Chondrocyte (in vitro differentiated cells): ENCODE measurements at places on chromosomes 7 and 10. TPM values are rescaled to one million over a fixed set of nuclear protein-coding genes. Genes with fewer than 3 reads are reported as not detected.

GRCh38 chr7:954330-955238, at the start of gene ADAP1:
TSS of gene ADAP1 (minus strand) at chr7:954680. CDS start at chr7:954477, 203 bp downstream.
- H3K4me3 ChIP-seq, result peak within 1 kb of the TSS; percentile 60
- DNase-seq, result peak; percentile 83
- no peaks in the 10 kb centered on the region for H3K36me3 ChIP-seq
- peak within 1 kb of the TSS; percentile 41 for H3K27ac ChIP-seq

- H3K27ac ChIP-seq, result no peak overlapping the region
- no peaks in the 10 kb centered on the region for H3K36me3 ChIP-seq
- no peak overlapping the region for H3K4me3 ChIP-seq
Measured at GRCh38 chr10:46545861-46546590, 10.4 kb downstream of the GPRIN2 start.

GRCh38 chr10:118851062-118852035, 96.6 kb upstream of the CACUL1 start:
- H3K27ac ChIP-seq, result no peak overlapping the region
- no peak overlapping the region for H3K4me3 ChIP-seq
- H3K36me3 ChIP-seq, result no peaks in the 10 kb centered on the region

- peak overlapping the region; percentile 99 for H3K27ac ChIP-seq
- peaks cover 2% of the 10 kb centered on the region for H3K36me3 ChIP-seq
Measured at GRCh38 chr10:119597405-119598186, 832 bp upstream of the TIAL1 start.

- H3K36me3 ChIP-seq, result peaks cover 1% of the 10 kb centered on the region
- H3K27me3 ChIP-seq, result peaks cover 4% of the 10 kb centered on the region
- H3K4me3 ChIP-seq, result no peak overlapping the region
- no peaks in the 10 kb centered on the region for H3K4me1 ChIP-seq
Measured at GRCh38 chr7:158358926-158359645, 228.5 kb downstream of the PTPRN2 start.

DNA sequence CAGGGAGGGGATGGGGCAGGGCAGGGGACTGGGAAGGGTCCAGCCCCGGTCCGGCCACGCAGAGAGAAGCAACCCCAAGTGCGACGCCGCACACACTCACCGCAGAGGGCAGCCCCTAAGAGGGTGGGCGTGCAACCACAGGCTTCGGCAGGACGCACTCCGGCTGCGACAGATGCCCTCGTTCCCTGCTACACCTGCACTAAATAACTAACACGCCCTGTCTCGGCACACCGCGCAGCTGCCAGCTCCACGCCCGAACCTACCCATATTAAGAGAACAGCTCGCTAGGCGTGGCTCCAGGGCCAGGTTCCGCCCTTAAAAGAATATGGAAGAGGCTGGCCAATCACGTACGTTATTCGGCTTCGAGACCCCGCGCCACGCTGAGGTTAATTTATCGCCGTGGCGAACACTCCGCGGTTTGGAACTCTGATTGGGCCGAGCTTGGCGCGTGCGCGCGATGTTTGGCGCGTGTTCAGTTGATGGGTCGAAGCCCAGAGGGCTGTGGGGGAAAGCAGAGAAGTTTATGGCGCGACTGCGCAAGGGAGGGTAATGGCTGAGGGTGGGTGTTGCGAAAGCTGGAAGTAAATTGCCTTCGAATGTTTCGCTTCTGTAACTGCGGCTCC, 91.1 kb downstream of the OR13A1 start:
- DNase-seq, result no peak
- no peak overlapping the region for H3K4me3 ChIP-seq
- H3K4me1 ChIP-seq, result no peaks in the 10 kb centered on the region

GRCh38 chr10:124149189-124150042, 56.0 kb upstream of the CHST15 start:
- H3K27me3 ChIP-seq, result no peaks in the 10 kb centered on the region
- H3K4me1 ChIP-seq, result peaks cover 24% of the 10 kb centered on the region
- H3K4me3 ChIP-seq, result no peak overlapping the region
- no peak overlapping the region for H3K27ac ChIP-seq
- H3K36me3 ChIP-seq, result no peaks in the 10 kb centered on the region

PPP1R17 gene
- not detected in 3 replicates for total RNA-seq

DNA sequence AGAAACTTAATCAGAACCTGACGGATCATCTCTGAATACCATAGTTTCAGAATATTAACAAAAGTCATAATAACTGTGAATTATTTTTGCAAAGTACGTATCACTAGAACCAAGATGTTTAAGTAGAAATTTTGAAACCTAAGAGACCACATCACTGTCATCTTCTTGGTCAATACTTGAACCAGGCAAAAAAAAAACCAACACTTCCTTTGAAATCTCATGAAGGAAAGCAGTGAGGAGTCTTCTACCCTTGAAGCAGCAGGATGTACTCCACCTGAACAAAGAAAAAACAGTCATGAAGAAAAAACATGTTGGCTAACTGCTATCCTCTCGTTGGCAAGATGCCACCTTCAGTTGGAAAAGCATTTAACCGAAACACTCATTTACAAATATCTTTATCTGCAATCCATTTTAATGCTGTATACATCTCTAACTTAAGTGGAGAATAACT, 82.4 kb downstream of the SRPK2 start:
- H3K36me3 ChIP-seq, result no peaks in the 10 kb centered on the region
- H3K4me1 ChIP-seq, result peaks cover 42% of the 10 kb centered on the region
- H3K27ac ChIP-seq, result no peak overlapping the region
- H3K4me3 ChIP-seq, result no peak overlapping the region

GRCh38 chr10:92792661-92793060, 55.7 kb upstream of the EXOC6 start:
- H3K27ac ChIP-seq, result no peak overlapping the region
- no peaks in the 10 kb centered on the region for H3K4me1 ChIP-seq
- H3K4me3 ChIP-seq, result no peak overlapping the region
- peaks cover 3% of the 10 kb centered on the region for H3K36me3 ChIP-seq

DNA sequence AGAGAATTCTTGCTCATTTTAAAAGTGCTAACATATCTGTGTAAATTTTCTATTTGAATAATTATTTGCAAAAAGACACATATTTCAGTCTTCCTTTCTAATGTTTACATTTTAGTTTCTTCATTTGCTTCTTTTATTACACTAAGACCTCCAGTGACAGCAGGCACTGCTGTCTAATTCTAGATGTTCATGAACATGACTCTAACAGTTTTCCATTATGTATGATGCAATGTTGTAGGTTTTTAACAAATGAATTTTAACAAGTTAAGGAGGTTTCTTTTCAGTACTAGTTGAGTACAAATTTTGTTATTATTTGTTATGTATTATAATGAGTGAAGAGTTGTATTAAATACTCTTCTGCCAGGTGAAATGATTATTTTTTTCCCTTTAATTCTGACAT, 83.6 kb downstream of the GRB10 start:
- H3K27me3 ChIP-seq, result no peaks in the 10 kb centered on the region
- peaks cover 26% of the 10 kb centered on the region for H3K4me1 ChIP-seq
- peak overlapping the region; percentile 8 for H3K27ac ChIP-seq
- no peak for DNase-seq
- H3K4me3 ChIP-seq, result no peak overlapping the region

- no peak for DNase-seq
- H3K4me3 ChIP-seq, result no peak overlapping the region
Measured at GRCh38 chr7:51702673-51703072, 386.1 kb upstream of the COBL start.

AKR1C1 gene
- 1.3 to 1.8 TPM (median 1.7 TPM) in 3 replicates for total RNA-seq

GRCh38 chr7:151104411-151105235, 18.3 kb downstream of the AGAP3 start:
- H3K27ac ChIP-seq, result peak overlapping the region; percentile 89
- no peak for DNase-seq
- H3K4me3 ChIP-seq, result peak overlapping the region; percentile 33

TEX36 gene
- not detected in 3 replicates for total RNA-seq

DNA sequence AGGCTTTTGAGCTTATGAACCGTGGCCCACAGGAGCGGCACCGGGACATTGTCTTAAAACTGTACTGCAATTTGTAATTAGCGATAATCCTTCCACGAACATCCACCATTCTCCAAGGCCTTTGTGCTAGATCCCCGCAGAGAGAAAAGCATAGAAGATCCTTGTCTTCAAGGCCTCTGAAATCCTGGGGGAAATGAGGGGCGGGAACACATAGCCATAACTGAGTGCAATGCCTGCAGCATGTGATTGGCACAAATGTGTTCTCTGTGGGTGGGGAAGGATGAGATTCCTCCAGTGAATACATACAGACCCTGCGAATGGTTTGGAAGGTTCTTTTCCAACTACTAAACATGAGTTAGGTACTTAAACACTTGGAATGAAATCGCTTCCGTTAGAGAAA, 25.9 kb upstream of the PROSER2 start:
- no peak overlapping the region for H3K27ac ChIP-seq
- no peak overlapping the region for H3K4me3 ChIP-seq
- H3K27me3 ChIP-seq, result no peaks in the 10 kb centered on the region
- no peaks in the 10 kb centered on the region for H3K36me3 ChIP-seq
- H3K4me1 ChIP-seq, result peaks cover 25% of the 10 kb centered on the region

SPDYE9 gene
- total RNA-seq, result not detected in 3 replicates

- H3K27ac ChIP-seq, result no peak overlapping the region
- DNase-seq, result no peak
- no peak overlapping the region for H3K4me3 ChIP-seq
- H3K27me3 ChIP-seq, result no peaks in the 10 kb centered on the region
- no peaks in the 10 kb centered on the region for H3K4me1 ChIP-seq
Measured at GRCh38 chr7:91912494-91912893, 28.2 kb upstream of the AKAP9 start.

PIK3CG gene
- not detected in 3 replicates for total RNA-seq

MLLT10 gene
- total RNA-seq, result 35.4 to 39.0 TPM (median 37.5 TPM) in 3 replicates

- peak overlapping the region; percentile 27 for H3K4me3 ChIP-seq
- H3K27me3 ChIP-seq, result no peaks in the 10 kb centered on the region
- H3K4me1 ChIP-seq, result peaks cover 52% of the 10 kb centered on the region
- H3K36me3 ChIP-seq, result no peaks in the 10 kb centered on the region
- no peak for DNase-seq
Measured at GRCh38 chr7:151637781-151638261, 118.1 kb upstream of the RHEB start.

GRCh38 chr7:121447243-121447910, 51.3 kb upstream of the FAM3C start:
- peak overlapping the region; percentile 65 for H3K27ac ChIP-seq
- DNase-seq, result no peak
- H3K4me1 ChIP-seq, result peaks cover 22% of the 10 kb centered on the region
- H3K36me3 ChIP-seq, result no peaks in the 10 kb centered on the region

IGFBP3 gene
- total RNA-seq, result 1,747 to 1,749 TPM (median 1,748 TPM) in 3 replicates

DNA sequence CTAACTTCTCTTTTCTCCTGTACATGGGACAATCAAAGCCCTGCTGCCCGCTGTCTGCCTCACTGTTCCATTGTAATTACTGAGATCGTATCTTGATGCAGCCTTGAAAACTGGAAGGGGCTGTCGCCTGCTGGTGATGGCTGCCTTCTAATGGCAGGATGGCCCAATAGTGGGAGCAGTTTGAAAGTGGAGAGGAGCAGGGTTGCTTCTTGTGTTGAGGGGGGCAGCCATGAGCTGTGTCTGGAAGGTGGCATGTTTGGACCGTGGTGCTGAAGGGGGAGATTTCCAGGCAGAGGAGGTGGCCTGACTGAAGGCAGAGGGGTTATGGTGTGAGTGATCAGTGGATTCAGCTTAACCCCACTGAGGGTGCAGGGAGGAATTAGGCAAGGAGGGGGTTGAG, 8.1 kb downstream of the WDFY4 start:
- no peak for DNase-seq
- H3K4me1 ChIP-seq, result no peaks in the 10 kb centered on the region
- no peak overlapping the region for H3K4me3 ChIP-seq
- no peak overlapping the region for H3K27ac ChIP-seq
- peaks cover 41% of the 10 kb centered on the region for H3K27me3 ChIP-seq

DNA sequence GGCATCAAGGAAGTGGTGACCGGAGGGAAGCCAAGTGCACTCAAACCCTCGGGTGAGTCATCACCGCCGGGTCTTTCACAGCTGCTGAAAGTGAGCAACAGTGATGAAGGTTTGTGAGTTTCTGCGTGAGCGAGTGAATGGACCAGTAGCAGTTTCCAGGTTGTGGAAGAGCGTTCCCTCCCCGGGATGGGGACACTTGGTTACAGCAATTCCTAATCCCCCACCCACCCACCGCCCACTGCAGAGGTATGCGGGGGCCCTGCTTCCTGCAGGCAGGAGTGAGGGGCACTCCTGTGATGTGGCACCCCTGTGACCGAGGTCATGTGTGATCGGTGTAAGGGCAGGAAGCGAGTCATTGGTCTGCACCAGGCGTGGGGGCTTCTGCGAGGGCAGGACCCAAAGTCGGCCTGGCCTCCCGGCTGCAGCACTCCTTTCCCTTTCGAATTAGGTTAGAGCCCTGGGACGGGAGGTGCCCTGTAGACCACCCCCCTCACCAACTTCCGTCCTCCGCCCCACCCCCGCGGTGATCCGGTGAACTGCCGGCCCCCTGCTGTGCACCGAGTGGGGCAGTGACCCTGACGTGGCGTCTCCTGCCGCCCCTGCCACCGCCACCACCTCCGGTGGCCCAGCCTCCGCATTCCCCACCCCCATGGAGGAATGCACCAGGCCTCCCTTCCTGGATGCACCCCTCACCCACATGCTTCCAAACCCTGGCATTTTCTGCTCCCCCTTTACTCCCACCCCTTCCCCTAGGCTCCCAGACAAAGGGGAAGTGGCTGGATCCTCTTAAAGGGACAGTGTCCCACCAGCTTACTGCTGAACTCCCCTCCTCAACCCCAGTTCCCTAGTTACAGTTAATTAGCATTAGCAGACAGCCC, 10.9 kb downstream of the LIMK1 start:
- peak overlapping the region; percentile 39 for H3K4me3 ChIP-seq
- peaks cover 45% of the 10 kb centered on the region for H3K4me1 ChIP-seq
- peak overlapping the region; percentile 94 for H3K27ac ChIP-seq
- peaks cover 12% of the 10 kb centered on the region for H3K36me3 ChIP-seq

IGF2BP3 gene
- 47.9 to 55.4 TPM (median 53.0 TPM) in 3 replicates for total RNA-seq

GRCh38 chr7:91276909-91277308, 12.7 kb downstream of the FZD1 start:
- no peaks in the 10 kb centered on the region for H3K36me3 ChIP-seq
- no peak overlapping the region for H3K27ac ChIP-seq
- no peaks in the 10 kb centered on the region for H3K27me3 ChIP-seq
- H3K4me3 ChIP-seq, result no peak overlapping the region
- H3K4me1 ChIP-seq, result peaks cover 9% of the 10 kb centered on the region

DNA sequence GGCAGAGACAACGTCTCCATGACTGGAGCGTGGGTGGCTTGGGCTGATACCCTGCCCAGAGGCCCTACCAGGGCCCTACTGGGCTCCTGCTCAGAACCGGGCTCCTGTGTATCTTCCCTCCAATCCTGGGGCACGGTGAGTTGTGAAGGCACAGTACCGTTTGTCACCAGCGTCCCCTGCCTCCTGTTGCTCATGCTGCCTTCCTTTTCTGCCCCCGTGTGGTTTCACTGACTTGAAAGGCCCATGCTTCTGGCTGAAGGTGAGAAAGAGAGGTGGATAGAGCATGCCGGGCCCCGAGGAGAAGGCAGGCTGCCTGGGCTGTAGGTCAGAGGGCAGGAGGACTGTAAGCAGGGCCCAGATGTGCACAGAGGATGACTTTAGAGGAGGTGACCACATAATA, 9.1 kb upstream of the DMBT1 start:
- peaks cover 7% of the 10 kb centered on the region for H3K4me1 ChIP-seq
- no peak overlapping the region for H3K27ac ChIP-seq
- no peaks in the 10 kb centered on the region for H3K36me3 ChIP-seq
- H3K27me3 ChIP-seq, result peaks cover 2% of the 10 kb centered on the region
- H3K4me3 ChIP-seq, result no peak overlapping the region
